ENCODE measurements at places on chromosomes 3 and 15. TPM values are rescaled to one million over a fixed set of nuclear protein-coding genes. Genes with fewer than 3 reads are reported as not detected.

GRCh38 chr3:126186749-126187148 is 6.4 kb upstream of the ALDH1L1 start:
- DNase-seq = no peak

DNA sequence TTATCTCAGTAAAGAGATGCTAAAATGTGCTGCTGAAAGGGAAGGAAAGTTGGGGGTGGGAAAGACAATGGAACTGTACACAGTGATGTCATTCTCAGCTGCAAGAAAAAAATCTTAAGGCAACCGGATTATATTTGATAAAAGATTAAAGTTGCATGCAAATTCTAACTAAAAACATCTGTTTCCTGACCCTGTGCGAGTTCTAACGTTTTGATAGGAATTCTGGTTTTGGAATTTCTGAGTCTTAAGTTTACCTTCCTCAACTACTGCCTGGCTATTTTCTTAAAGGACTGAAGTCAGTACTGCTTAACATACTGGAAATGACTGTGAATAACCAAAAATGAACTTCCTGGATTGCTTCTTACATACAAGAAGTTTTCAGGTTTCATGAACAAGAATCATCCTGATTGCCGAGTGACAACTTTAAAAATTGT is 115.5 kb downstream of the SLC25A26 start:
- no peak for DNase-seq

- DNase-seq = no peak
Observed at GRCh38 chr3:41394896-41395295, 195.6 kb downstream of the CTNNB1 start.

GRCh38 chr15:88653200-88654064 is 14.6 kb downstream of the ISG20 start:
- DNase-seq = no peak

EPHB1 gene
- 2.5 TPM for total RNA-seq

NTRK3 gene
- total RNA-seq = 0.39 TPM

GATM gene
- total RNA-seq = 28.1 TPM

GRCh38 chr15:40618023-40618422 is 24.0 kb downstream of the KNL1 start:
- no peak for DNase-seq

- DNase-seq = no peak
Observed at GRCh38 chr3:40829876-40830275, 305.1 kb downstream of the ZNF621 start.

ZBED2 gene
- total RNA-seq = 1.0 TPM

DNA sequence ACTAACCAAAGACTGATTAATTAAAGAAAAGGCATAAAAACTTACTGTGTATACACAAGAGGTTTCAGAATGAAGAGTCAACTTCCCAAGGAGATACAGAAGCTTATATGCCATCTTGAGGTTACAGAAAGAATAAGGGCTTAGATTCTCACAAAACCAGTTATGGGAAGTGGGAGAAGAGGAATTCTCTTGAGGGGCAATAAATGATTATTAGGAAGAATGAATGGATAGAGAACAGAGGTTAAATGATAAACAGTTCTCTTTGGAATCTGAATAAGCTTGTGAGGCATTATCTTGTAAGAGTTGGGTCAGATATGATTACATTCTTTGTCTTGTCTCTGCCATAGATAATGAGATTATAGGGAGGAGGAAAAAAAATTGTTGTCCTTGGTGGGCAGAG is 126.7 kb upstream of the SPATA16 start:
- DNase-seq = no peak

GRCh38 chr3:194166682-194167479 is 30.9 kb downstream of the HES1 start:
- peak; percentile 46 for DNase-seq

GRCh38 chr15:42483677-42484076 is 7.3 kb downstream of the ZNF106 start:
- no peak for DNase-seq

DNA sequence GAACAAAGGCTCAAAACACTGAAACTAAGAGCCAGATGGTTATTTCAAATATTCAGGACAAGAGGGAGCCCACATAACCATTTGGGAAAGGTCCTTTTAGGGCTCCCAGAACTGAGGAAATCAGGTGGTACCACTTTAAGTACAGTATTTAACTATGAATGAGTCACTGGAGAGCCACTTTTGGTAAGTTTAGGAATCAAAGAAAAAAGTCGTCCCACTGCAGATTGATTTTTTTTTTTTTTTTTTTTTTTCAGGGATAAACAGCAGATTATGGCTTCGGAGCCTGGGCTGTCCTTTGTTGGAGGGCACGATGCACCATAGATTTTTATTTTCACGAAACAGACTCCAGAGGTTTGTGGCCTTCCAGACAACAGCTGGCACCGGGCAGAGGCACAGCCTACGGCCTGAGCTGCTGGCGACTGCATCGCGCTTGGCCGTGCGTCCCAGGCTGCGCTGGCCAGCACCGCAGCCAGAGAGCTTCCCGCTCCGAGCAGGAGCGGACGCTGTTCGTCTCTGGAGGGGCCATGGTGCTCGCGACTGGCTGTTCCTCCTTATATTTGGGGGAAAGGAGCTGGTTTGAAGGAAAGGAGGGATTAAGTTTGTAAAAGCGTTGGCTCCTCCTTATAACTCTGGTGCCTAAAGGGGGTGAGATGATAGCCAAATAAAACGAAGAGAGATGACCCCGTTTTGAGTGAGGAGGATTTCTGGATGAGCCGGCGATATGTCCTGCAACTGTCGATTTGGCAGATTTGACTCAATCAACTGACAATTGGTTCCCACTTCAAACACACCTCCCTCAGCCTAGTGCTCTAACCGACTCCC is 152.9 kb upstream of the GOLIM4 start:
- DNase-seq = peak; percentile 67

DNA sequence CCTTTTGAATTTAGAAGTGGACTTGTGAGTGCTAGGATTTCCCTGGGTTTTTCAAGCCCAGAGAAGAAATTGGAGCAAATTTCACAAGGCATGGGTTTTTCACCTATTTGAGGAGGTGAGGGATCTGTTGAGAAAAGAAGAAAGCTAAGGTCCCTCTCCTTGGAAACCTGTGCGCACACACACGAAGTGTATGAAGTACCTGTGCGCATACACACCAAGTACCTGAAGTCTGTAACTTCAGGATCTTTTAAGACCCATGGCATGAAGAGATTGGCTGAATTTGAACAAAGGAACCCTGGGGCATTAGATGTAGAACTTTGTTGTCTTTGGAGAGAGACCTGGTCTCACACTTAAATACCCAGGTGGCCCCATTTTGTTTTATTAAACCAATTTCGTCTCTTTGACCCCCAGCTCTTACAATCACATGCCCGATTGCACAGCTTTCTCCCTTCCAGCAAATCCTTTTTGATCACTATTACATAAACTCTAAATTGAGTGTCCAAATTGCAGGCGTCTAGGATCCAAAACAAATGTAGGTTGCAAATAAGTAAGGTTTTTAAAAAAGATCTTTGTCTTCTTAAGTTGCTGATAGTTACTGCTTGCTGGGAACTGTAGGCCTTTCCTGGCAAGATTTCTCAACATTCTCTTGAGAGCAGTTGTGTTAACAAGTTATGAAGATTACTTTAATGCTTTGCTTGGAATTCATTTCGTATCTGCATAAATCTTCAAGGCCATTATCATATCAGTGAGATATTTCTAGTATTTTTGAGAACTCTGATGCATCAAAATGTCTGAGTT is 64.3 kb downstream of the CMTM8 start:
- no peak for DNase-seq

DNA sequence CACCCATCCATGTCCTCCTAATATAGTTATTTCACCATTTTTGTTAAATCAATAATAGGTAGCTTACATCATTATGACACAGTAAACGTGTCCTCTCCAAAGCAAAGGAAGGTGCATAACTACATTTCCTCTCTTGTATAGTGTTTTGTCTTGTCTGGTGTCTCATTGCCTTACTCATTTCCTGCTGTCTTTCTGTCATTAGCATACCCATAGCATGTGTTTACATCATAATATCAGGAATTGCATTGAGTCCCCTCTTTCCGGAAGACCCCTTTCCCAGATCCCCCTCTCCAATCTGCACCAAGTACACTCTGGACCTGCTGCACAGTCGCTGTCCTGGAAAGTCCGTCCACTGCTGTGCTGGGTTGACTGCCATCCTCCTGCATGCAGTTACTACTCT is 47.9 kb downstream of the SOX14 start:
- no peak for DNase-seq

PARP9 gene
- total RNA-seq = 11.9 TPM

BLOC1S6 gene
- total RNA-seq = 67.6 TPM

ATP13A4 gene
- total RNA-seq = not detected

RAF1 gene
- total RNA-seq = 56.3 TPM

DNA sequence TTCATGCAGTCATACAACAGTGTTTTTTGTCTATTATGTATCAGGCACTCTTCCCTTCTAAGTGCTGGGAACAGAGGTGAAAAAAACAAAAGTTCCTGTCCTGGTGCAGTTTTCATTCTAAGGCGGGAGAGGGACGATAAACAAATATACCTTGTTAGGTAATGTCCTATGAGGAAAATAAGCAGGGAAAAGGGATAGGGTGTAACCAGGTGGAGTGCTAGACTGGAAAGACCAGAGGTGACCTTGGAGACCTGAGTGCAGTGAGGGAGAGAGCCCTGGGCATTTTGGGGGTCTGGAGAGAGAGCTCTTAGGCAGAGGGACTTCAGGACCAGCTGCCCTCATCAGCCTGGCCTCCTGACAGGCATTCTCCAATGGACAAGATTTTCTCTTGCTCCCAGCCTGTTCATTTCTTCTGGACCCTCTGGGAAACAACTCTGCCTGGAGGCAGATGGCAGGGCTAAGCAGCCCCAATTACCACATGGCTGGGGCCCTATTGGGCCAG is 97.2 kb upstream of the TJP1 start:
- DNase-seq = no peak

DNA sequence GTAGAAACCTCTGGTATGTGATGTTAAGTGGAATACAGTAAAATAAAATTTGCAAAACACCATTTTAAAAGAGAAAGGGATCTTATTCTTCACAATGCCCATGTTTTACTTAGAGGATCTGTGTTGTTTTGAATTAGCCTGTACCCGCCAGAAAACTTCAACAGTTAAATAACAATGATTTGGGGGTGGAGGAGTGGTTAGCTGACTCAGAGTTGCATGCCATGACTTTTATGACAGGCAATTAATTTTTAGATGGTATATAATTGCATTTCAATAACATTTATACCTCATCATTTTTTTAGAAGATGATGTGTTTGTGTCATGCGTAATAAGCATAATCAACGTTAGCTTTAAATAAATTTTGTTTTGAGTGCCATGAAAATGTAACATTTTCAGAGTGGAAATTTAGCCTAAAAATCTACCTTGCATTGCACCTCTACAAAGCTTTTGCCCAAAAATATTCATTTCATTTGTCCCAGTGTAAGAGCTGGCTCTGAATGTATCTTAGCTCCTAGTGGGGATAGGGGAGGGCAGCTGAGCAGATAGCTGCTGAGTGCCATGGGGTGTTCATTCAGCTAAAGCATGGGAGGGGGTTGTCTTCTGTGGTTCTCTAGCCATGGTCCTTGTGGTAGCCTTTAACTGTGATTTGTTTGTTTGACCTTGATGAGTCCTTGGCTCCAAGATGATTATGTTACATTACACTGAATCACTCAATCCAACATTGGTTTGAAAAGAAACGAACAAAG is 379.8 kb downstream of the LPP start:
- peak; percentile 40 for DNase-seq

PPIP5K1 gene
- total RNA-seq = 6.5 TPM

DNA sequence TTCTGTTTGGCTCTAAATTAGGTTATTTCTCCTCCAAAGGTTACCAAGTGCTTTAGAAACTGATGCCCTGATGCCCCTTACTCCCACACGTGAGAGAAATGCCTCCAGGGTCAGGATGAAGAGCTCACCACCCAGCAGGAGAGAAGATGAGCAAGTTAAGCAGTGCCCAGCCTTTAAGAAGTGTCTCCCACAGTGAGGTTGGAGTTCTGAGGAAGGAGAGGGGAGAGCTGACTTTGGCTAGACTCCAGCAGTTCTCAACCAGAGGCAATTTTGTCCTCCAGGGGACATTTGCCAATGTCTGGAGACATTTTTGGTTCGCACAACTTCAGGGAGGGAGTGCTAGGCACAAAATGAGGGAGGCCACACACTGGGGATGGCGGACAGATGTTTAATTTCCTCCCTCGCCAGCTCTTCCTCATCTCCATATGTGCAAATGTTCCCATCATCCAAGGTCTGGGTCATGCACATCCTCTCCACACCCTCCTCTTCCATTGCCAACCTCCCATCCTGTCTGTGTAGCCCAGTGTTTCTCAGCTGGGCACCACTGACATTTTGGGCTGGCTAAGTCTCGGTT is 50.6 kb upstream of the SLC7A14 start:
- DNase-seq = no peak

HYAL2 gene
- 31.0 TPM for total RNA-seq

CADPS gene
- not detected for total RNA-seq

DNA sequence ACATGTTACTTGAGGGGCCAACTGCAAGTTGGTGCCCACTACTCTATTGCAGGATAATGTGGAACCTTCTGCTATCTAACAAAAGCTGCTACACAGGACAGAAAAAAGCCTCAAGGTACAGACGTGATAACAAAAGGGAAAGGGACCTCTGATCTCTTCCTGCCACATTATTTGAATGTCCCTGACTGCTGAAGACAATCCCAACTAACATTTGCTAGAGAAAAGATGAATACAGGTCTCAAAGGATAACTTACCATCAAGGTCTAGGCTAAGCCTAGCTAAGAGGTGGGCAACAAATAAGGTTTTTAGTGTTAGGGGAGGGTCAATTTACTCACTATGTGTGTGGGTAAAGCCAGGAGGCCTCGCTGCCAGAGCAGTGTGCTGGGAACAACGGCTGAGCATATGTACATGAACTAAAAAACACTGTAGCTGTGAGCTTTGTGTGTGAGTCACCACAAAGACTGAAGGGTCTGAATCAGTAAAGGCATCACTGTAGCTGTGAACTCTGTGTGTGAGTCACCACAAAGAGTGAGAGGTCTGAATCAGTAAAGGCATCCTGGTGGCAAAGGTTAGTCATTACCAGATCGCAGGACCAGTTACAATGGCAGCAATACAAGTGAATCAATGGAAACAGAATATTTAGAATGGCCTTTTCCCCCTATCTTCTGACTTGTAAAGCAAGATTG is 111.7 kb downstream of the LMLN start:
- DNase-seq = peak; percentile 95

SLC22A13 gene
- total RNA-seq = 0.91 TPM

- DNase-seq = peak; percentile 56
Observed at GRCh38 chr3:188234132-188234531, 80.2 kb downstream of the LPP start.

- no peak for DNase-seq
Observed at GRCh38 chr15:71511796-71512681, 298.3 kb upstream of the NR2E3 start.

Data from Daoy (cell line).